B cell (primary cell): ENCODE measurements at places on chromosomes 12 and 14.

DNA sequence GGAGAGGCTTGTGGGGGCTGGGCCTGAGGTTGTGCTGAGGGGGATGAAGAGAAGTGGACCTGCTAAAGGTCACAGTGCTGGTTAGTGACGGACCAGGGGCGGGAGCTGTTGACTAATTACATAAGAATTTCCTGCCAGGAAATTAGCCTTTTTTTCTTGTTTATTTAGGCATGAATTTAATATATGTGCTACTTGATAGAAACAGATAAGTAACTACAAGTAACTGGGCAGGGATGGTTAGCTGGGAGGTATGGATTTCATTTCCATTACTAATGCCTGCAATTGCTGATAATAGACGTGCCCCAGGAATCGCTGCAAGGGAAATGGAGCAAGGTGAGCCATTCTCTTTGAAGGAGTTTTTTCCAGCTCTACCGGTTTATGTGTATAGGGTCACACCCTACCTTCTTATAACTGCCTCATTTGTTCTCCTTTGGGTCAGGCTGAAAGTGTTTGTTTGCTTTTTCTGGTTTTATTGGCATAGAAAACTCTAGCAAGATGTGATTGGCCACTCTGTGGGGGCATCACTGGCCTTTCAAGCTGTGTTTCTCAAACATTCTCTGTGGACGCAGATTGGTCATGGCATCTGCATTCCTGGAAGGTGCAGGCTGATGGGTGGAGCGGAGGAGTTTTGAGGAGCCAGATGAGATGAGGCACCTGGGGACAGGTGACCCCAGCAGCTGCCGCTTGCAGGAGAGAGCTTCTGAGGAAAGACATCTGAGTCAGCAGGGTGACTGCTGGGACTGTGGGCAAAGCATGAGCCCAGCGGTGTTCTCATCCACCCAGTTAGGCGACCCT is 19.0 kb upstream of the GPRC5A start:
- H3K36me3 ChIP-seq = no peaks in the 10 kb centered on the region
- H3K4me3 ChIP-seq = no peak overlapping the region
- no peak overlapping the region for H3K27ac ChIP-seq

DNA sequence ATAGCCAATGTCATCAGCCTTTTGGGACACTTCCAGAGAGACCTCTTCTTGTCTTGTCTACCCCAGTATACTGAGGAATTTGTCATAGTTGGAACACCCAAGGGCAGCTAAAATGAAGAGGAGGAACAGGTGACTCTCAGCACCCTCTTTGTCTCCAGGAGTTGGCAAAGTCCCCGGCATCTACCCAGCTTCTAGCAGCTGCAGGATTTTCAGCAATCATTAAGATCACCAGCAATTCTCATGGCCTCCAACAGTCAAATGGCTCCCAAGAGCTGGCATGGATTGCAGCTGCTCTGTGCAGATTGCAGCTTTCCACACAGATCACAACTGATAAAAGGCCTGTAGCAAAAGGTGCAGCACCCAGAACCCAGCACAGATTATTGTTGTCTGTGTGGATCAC is 32.9 kb downstream of the RERGL start:
- H3K27me3 ChIP-seq = no peaks in the 10 kb centered on the region
- H3K4me1 ChIP-seq = no peaks in the 10 kb centered on the region
- DNase-seq = no peak
- H3K36me3 ChIP-seq = no peaks in the 10 kb centered on the region
- H3K4me3 ChIP-seq = no peak overlapping the region

- no peak for DNase-seq
- no peaks in the 10 kb centered on the region for H3K27me3 ChIP-seq
- no peak overlapping the region for H3K4me3 ChIP-seq
- H3K27ac ChIP-seq = no peak overlapping the region
Measured at GRCh38 chr14:89202413-89203190, 214.4 kb downstream of the FOXN3 start.

DNA sequence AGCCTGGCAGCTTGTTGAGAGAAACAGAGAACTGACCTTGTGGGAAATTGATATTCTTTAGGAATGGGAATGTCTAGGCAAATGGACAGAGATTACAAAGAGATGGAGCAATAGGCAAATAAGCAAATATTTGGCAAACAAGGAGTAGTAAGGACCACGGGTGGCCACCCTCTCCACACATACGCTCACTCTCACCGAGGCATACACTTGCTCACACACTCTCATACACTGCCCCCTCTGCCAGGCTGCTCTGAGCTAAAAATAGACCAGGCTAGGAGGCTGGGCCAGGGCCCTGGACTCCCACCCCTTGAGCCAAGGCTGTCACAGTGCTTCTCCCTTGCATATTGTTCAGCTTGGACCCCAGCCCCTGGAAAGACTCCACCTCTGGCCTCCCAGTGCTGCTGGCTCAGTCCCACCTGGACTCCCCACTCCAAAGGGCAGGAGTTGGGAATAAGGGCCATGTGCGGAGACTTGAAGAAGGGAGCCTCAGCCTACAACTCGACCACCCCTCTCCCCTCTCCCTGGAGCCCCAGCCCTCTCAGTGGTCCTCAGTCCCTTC is 1.1 kb downstream of the PPP1R1A start:
- H3K4me1 ChIP-seq = peaks cover 12% of the 10 kb centered on the region
- DNase-seq = no peak
- peaks cover 29% of the 10 kb centered on the region for H3K27me3 ChIP-seq
- no peak overlapping the region for H3K27ac ChIP-seq
- no peaks in the 10 kb centered on the region for H3K36me3 ChIP-seq

DNA sequence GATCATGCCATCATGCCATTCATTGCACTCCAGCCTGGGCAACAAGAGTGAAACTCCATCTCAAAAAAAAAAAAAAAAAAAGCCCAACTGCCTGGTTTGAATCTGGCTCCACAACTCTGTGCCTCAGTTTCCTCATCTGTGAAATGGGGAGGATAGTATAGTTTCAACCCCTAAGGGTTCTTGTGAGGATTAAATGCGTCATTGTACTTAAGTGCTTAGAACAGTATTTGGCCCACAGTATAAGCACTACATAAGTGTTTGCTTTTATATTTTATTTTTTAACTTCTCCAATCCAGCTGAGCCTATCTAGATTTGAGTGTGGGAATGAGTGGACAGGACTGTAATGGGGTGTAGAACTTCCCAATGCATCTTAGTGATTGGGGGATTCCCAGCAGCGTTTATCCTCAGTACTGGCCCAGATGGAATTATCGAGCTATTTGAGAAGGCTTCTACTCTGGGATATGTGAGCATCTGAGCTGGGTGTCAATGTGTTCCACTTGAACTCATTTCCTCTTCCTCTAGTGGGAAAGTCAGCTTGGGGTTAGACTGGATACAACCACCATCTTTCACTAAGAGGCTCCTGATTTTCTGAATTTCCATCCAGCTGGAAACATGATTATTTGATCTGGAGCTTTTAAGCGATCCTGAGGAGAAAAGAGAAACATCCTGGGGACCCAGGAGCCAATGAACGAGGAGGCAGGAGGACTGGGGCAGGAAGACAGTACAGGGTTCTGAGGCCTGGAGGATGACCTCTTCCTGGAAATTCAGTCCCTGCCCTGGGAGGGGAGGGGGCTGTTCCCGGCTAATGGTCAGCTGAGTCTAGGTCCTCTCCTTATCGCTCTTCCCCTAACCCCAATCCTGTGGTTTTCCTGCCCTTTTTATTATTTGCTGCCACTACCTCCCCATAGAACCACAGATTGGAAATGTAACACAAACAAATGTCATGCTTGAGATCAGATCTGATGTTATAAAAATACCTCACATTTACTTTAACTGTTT is 9.3 kb upstream of the ESPL1 start:
- H3K4me1 ChIP-seq = peaks cover 57% of the 10 kb centered on the region
- peak overlapping the region; percentile 0 for H3K27ac ChIP-seq
- peaks cover 14% of the 10 kb centered on the region for H3K36me3 ChIP-seq
- no peak overlapping the region for H3K4me3 ChIP-seq
- no peaks in the 10 kb centered on the region for H3K27me3 ChIP-seq
- no peak for DNase-seq

- H3K27ac ChIP-seq = peak overlapping the region; percentile 93
- peak overlapping the region; percentile 98 for H3K4me3 ChIP-seq
- DNase-seq = no peak
Measured at GRCh38 chr14:31024577-31025366, 677 bp upstream of the AP4S1 start.

DNA sequence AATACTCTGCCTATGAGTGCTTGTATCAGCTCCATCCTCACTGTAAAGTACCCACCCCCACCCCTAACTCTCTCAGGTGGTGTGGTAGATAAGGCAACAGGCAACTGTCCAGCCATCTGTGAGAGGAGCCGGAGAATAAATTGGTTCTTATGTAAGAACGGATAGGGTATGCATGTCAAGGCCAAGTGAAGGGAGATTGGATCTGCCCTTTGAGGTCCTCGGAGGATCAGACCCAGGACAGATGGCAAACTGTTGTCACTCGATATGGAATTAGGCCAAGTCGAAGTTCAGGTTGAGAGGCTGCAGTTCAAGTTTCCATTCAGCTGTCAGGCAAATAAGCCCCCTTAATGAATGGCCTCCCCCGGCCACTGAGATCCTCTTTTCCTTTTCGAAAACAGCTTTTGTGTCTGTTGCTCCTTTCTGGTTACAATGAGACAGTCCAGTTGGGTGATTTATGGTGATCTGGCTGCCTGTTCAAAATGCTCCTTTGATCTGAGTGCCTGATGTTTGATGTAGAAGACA is 120.3 kb downstream of the VRK1 start:
- H3K4me3 ChIP-seq = no peak overlapping the region
- no peaks in the 10 kb centered on the region for H3K36me3 ChIP-seq
- H3K27me3 ChIP-seq = peaks cover under 1% of the 10 kb centered on the region
- DNase-seq = no peak
- no peaks in the 10 kb centered on the region for H3K4me1 ChIP-seq

DNA sequence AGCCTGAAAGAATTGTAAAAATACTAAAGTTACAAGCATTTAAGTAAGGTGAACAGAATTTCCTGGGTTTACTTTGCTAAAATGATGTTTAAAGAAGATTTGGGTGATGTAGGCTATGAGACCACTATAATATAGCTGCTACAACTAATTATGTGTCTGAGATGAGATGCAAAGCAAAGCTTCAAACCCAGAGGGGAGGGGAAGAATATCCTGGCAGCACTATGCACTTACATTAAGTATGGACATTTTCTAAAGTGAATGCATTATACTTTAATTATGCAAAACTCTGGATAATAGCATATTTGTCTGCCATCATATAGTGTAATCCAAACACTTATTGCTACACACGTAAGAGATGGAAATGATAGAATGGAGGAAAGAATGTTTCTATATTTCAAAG is 1003.7 kb downstream of the GALC start:
- no peaks in the 10 kb centered on the region for H3K4me1 ChIP-seq
- no peak overlapping the region for H3K4me3 ChIP-seq
- H3K27ac ChIP-seq = no peak overlapping the region
- no peak for DNase-seq

GRCh38 chr12:26854031-26854390 is 21.0 kb upstream of the ITPR2 start:
- peaks cover 8% of the 10 kb centered on the region for H3K4me1 ChIP-seq
- H3K27me3 ChIP-seq = no peaks in the 10 kb centered on the region
- H3K4me3 ChIP-seq = no peak overlapping the region
- no peak for DNase-seq

GRCh38 chr12:102573237-102573636 is 92.9 kb upstream of the IGF1 start:
- DNase-seq = no peak
- no peaks in the 10 kb centered on the region for H3K27me3 ChIP-seq
- H3K4me3 ChIP-seq = no peak overlapping the region
- no peak overlapping the region for H3K27ac ChIP-seq
- H3K36me3 ChIP-seq = no peaks in the 10 kb centered on the region

DNA sequence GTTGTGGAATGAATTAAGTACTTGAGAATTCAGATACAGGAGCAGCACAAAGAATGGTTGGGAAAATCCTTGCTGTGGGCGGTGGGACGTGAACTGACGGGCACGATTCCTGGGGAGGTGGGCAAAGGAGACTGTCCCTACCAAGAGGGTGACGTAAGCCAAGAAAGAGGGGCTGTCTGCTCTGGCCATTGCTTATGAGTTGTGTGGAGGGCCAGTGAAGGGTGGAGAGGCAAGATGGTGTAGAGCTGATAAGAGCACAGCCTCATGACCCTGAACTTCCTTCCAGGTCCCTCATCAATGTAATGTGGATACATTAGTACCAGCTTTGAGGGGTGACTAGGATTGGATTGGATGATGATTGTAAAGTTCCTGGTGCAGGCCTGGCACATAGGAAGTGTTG is 50.2 kb downstream of the WDR20 start:
- no peak overlapping the region for H3K4me3 ChIP-seq
- no peak overlapping the region for H3K27ac ChIP-seq
- H3K27me3 ChIP-seq = no peaks in the 10 kb centered on the region
- H3K4me1 ChIP-seq = peaks cover 6% of the 10 kb centered on the region

GRCh38 chr14:70821584-70822529 is 12.5 kb upstream of the MAP3K9 start:
- H3K27ac ChIP-seq = no peak overlapping the region
- DNase-seq = peak; percentile 58
- H3K27me3 ChIP-seq = peaks cover 34% of the 10 kb centered on the region
- peak overlapping the region; percentile 61 for H3K4me3 ChIP-seq

GRCh38 chr12:112900298-112901145 is 6.2 kb upstream of the OAS1 start:
- H3K27me3 ChIP-seq = no peaks in the 10 kb centered on the region
- H3K36me3 ChIP-seq = no peaks in the 10 kb centered on the region
- peak; percentile 70 for DNase-seq
- peaks cover 8% of the 10 kb centered on the region for H3K4me1 ChIP-seq

GRCh38 chr14:49962621-49963020 is 69.7 kb downstream of the ARF6 start:
- peaks cover 54% of the 10 kb centered on the region for H3K4me1 ChIP-seq
- no peaks in the 10 kb centered on the region for H3K27me3 ChIP-seq
- H3K27ac ChIP-seq = peak overlapping the region; percentile 74
- DNase-seq = peak; percentile 46

- H3K27ac ChIP-seq = no peak overlapping the region
- H3K36me3 ChIP-seq = no peaks in the 10 kb centered on the region
- peaks cover 21% of the 10 kb centered on the region for H3K4me1 ChIP-seq
- H3K4me3 ChIP-seq = peak overlapping the region; percentile 70
Measured at GRCh38 chr14:30873308-30874119, 845 bp upstream of the COCH start.

- H3K27me3 ChIP-seq = no peaks in the 10 kb centered on the region
- H3K4me1 ChIP-seq = peaks cover 6% of the 10 kb centered on the region
- no peak for DNase-seq
- H3K4me3 ChIP-seq = no peak overlapping the region
Measured at GRCh38 chr12:114480337-114481199, 74.6 kb upstream of the TBX5 start.

GRCh38 chr14:26401179-26401968 is 196.5 kb downstream of the NOVA1 start:
- H3K4me1 ChIP-seq = no peaks in the 10 kb centered on the region
- DNase-seq = no peak

DNA sequence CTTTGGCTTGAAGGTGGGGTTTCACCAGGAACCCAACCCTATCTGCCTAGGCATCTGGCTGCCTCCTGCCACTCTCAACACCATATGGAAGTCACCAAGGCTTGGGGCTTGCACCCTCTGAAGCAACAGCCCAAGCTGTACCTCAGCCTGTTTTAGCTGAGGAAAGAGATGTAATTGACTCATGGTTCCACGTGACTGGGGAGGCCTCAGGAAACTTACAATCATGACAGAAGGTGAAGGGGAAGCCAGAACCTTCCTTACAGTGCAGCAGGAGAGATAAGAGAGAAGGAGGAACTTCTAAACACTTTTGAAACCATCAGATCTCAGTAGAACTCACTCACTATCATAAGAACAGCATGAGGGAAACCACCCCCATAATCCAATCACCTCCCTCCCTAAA is 26.9 kb downstream of the GLIPR1L1 start:
- H3K27ac ChIP-seq = no peak overlapping the region
- no peak overlapping the region for H3K4me3 ChIP-seq
- no peak for DNase-seq
- no peaks in the 10 kb centered on the region for H3K4me1 ChIP-seq
